ENCODE measurements at places on chromosomes 1 and 21.
A peak's percentile ranks its signal among the peaks of the same experiment; 100 is the strongest.

DNA sequence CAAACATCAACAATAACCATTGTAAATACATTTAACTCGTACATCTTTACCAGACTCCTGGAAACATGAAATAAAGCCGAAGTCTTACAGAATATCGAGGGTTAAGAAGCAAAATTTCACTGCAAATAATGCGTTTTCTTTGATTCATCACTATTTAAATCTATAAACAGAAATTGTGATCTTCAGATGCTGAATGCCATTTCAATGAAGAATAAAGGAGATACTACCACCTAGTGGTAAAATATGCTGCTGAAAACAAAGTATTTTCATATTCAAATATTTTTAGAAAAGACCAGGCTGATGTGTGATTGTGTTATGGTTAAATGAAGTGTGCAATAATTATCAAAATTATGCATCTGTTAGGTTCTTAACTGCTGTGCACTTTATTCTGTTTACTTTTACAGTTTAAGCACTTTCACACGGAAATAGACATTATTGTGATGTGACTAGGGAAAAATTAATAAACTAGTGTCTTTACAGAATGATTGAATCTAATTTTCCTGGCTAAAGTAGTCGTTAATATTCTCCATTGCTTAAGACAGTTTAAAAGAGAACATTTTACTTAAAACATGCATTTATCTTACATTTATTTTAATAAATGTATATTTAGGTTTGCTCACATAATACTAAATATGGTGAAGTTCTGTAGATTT lies 1093.1 kb downstream of the MRPL39 start:
- no peak for DNase-seq

DNA sequence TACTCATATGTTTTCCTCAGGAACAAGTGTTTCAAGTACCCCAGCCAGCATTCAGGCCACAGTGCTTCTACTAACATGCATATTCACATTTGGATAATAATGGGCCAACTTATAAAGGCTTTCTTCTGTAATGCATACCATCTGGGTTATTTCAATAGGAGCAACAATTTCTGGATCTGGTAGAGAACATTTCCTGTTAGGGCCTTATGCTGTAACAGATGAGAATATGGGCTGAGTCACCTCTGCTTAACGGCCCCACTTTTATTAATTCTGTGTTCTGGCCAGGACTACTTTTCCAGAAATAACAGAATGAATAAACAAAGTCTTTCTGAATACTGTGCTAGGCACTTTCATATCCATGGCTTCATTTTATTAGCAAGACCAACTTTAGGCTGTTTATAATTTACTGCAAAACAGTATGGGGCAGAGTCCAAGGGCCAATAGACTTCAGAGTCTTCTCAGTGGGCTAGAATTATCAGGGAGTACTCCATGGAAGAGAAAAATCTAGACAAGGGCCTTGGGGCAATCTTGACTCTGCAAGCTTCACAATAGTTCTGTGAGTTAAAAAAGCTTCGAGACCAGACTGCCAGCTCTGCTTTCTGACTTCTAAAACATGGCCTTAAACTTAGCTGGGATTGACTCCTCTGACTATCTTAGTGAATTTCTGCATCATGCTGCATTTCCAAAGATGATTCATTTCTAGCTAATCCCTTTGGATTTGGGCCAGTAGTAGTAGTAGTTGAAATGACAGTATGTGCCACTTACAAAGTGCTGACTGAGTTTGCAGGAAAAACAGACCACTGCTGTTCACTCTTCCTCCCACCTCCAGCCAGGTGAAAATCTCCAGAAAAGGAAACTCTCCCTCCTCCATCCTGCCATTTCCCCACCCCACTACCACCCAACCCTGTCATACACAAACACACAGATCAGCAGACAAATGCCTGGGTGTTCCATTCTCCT lies 8.2 kb upstream of the SSX2IP start:
- DNase-seq, result no peak

DNA sequence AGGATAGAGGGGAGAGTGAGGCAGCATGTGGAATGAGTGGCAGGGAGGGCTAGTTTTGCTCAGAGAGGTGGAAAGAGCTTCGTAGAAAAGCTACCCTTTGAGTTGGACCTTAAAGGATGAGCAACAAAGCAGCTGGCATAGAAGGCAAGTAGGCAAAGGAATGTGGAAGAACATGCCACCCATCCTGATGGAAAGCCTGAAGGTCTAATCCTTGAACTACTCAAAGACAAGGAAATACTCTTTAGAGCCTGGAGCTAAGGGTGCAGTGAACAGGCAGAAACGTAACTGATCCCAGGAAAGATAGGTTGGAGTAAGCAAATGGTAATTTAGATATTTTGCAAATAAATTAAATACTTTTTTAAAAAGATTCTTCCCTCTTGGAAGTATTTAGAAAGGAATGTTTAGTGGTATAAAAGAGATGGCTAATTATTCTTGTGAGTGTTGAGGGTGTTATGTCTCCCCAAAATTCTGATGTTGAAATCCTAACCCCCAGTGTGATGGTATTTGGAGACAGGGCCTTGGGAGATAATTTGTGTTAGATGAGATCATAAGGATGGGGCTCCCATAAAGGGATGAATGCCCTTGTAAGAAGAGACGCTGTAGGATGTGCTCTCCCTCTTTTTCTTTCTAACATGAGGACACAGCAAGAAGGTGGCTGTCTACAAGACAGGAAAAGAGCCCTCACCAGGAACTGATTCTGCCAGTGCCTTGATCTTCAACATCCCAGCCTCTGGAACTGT lies 308.1 kb upstream of the RUNX1 start:
- no peak for DNase-seq

DNA sequence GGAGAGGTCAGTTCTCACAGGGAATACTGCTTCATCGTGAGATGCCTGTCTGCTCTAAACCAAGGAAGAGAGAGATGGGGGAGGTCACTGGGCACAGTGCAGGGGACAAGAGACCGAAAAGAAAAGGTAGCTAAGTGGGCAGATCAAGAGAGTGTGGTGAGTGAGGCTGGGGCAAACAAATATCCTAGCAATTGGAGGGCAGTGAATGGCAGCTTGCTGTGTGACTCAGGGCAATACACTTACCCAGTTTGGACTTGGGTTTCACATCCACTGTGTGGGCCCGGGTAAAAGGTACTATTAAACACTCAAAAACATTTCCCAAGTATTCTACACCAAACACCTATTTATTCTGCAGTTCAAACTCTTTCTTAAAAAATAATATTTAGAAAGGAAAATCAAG lies 10.2 kb downstream of the PLXNA2 start:
- DNase-seq, result no peak

GRCh38 chr1:12715896-12716437 lies at the start of gene AADACL3:
TSS of gene AADACL3 (plus strand) at chr1:12716110. CDS start at chr1:12716177, 67 bp downstream.
- no peak for DNase-seq

- DNase-seq, result no peak
Observed at GRCh38 chr1:54794451-54795355, 6.4 kb downstream of the TTC22 start.

DNA sequence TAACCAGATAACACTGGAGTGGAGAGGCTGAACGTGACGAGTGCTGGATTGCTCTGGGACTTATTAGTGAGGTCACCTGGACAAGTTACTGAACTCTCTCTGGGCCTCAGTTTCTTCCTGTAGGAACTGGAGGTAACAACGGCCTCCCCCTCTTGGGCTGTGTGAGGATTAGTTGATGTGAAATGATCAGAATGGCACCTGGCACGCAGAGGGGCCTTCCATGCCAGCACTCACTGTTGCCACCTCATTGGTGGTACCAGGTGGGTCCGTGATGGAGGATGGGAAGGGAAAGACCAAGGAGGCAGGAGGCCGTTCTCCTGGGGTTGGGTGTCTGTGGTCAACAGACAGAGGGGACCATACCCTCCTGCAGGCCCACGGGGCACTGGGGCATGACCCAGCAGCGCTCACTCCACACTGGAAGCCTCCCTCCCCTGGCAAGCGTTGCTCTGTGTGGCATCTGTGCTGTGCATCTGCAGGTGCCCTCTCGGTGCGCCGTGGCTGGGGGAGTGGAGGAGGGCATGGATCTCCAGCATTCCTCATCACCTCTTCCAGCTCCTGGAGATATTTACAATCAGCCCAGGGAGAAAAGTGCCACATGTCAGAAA lies 349.5 kb upstream of the VAMP3 start:
- no peak for DNase-seq

DNA sequence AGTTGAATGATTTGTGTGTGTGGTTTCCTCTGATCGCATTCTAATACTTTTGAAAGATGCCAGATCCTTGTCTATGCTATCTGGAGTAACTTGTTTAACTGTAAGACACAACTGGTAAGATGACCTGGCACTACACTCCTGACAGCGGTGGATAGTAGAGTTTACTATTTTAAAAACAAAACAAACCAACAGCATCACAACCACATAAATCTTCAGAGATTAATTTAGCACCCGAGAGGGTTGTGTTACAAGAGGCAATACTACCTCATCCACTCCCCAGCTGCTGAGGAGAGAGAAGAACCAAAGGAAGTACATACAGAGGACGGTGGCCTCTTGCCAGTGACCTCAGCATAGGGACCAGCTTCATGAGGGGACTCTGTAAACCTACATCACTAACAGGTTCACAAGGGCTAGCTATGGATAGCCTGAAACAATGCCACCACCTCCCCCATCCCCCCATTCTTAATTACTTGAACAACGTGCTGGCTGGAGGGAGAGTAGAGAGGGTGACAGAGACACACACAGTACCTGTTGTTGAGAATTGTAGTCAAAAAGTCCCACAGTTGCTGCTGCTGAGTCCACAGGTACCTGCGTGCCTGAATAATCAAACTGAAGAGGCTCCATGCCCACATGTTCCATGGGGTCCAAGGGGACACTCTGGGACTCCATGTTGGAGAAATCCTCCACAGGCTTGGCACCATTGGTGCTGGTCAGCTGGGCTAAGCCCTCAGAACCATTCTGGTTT lies 73.5 kb downstream of the PUM1 start:
- no peak for DNase-seq

DNA sequence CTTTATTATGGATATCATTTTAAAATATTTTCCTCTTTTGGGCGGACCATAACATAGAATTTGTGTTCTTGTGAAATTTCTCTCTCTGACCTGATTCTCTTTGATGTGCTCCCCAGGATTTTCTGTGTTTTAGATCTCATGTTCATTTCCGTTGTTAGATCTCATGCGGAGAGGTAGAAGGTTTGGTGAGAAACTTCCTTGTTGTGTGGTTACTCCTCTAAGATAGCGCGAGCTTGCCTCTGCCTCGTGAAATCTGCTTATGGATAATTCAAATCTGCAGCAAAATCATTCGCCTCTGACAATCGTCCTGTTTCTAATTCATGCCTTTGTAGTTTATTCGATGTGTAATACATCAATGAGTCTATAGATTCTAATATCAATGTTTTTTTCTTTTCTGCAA lies 580.4 kb downstream of the USP25 start:
- DNase-seq, result no peak

GRCh38 chr21:35628316-35628715 lies 432.0 kb downstream of the SETD4 start:
- no peak for DNase-seq

DNA sequence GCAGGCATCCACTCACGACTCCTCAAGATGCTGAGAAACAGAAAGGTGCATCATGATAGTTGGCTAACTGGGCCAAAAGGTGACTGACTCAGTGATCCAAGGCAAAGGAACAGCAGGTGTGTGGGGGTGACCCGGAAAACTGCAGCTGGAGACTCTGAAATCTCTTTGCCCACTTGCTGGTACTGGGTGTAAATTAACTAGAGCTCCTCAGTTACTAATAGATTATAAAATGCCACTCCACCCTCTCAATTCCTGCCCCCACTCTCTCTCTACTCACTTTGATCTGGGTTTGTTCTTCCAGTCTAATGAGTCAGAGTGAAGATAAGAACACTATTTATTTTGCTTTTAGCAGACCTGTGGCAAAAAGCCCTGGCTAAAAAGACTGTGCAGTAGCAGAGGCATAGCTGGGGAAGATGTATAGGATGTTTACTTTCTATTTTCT lies 7.2 kb upstream of the PIGC start:
- DNase-seq, result no peak

GRCh38 chr1:225830841-225831240 lies 20.9 kb downstream of the EPHX1 start:
- no peak for DNase-seq

DNA sequence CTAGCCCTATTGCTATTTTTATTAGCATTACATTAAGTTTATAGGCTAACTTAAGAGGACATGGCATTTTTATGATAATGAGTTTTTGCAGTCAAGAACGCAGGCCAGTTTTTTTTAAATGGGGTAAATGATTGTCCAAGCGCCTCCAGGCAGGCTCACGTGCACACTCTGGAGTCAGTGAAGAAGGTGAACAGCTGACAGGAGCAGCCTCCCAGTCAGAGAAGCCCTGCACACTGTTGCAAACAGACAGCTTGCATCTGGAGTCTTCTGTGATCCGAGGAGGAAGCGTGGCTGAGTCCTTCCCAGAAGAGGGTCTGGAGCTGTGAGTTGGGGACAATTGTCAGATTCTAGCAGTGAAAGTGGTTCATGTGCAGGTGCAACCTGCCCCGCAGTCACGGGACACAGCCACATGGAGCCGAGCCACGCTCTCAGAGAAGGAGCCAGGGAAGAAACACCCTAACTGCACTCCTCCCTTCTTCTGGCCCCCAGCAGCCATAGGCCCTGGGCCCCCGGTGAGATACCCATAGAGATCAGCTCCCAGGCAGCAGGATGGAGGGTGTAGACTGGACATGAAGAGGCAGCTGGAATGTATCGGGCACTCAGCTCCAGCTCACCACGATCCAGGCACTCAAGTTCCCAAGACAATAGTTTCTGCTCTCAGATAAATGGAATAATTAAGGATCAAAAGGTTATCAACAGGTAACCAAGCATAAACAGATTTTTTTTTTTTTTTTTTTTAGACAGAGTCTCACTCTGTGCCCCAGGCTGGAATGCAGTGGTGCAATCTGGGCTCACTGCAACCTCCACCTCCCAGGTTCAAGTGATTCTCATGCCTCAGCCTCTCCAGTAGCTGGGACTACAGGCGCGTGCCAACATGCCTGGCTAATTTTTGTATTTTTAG lies 26.4 kb downstream of the CAPN2 start:
- no peak for DNase-seq

- no peak for DNase-seq
Observed at GRCh38 chr1:117313555-117313954, 53.7 kb upstream of the MAN1A2 start.

- peak; percentile 73 for DNase-seq
Observed at GRCh38 chr1:44786138-44786840, 1.7 kb downstream of the BEST4 start.

All from neural crest cell (in vitro differentiated cells).